HT1080 (cell line): ENCODE measurements at places on chromosomes 11 and 22. TPM values are rescaled to one million over a fixed set of nuclear protein-coding genes. Genes with fewer than 3 reads are reported as not detected.

DNA sequence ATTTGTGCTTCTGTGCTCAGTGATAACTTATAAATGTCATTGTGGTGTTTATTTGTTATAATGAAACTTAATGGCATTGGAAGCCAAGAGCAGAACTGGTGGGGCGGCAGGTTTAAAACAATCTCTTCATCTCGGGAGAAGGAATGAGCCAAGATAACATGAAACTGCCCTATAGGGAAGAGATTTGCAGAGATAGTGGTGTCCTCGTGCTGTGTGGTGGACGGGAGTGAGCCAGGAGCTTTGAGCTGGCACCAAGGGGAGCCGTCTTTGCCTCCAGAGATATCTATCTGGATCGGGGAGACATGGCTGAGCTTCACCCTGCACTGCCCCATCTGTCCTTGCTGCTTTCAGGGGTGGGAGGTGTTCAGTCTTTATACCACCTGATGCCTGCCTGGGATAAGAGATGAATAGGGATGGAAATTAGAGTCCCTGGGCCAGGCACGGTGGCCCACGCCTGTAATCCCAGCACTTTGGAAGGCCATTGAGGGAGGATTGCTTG lies 189.6 kb downstream of the ST3GAL4 start:
- DNase-seq = no peak

GRCh38 chr11:8261291-8261690 lies 2.4 kb downstream of the LMO1 start:
- no peak for DNase-seq

SLC17A6 gene
- total RNA-seq = not detected in 2 replicates

DNA sequence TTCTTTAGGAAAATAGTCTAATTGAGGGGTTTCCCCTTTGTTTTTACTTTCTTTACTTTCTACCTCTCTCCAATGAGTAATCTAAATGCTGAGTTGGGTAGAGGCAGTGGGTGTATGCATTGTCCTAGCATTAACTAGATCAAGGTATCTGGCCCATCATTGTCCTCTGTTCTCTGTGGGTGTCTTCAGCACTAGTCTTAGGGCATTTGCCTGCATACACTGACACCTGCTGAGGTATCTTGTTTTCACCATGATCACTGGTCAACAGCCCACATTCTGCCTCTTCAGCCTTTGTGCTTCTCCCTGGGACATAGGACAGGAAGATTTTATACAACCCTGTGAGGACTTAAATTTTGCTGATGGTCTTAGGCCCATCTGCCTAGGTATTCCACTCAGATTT lies 371.1 kb downstream of the RAB38 start:
- no peak for DNase-seq

DNA sequence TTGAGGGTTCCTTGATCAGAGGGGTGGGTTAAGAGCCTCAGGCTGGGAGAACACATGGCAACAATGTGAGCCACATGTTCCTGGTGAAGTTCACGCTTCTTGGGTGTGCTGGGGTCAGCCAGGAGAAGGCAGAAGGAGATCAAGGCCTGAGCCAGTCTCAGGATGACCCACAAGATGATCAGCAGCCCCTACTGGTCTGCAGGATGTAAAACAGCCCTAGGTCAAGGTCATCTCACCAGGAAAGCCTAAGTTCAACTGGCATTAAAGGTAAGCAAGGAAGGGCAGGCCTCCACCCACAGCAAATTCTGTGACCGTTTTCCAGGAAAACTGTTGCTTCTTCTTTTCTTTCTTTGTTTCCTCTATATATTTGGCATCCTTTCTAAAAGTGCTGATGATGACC lies 156.7 kb upstream of the KIRREL3 start:
- no peak for DNase-seq

OR51I1 gene
- total RNA-seq = 2.9 and 3.1 TPM in 2 replicates

LAYN gene
- total RNA-seq = 59.2 and 61.0 TPM in 2 replicates

ADORA2A gene
- total RNA-seq = 1.5 and 2.3 TPM in 2 replicates

- peak; percentile 78 for DNase-seq
Observed at GRCh38 chr11:62171261-62171723, 18.7 kb upstream of the SCGB1D1 start.
